ENCODE measurements at places on chromosomes 4 and X. TPM values are rescaled to one million over a fixed set of nuclear protein-coding genes. Genes with fewer than 3 reads are reported as not detected.

Gene TCP11X2
- total RNA-seq: not detected

Gene ADH1B
- total RNA-seq: 25.6 TPM

Gene CXCR3
- not detected for total RNA-seq

Gene CDX4
- not detected for total RNA-seq

Gene RRAGB
- total RNA-seq: 11.7 TPM

Gene TRIM75
- total RNA-seq: not detected

- no peak for DNase-seq
Measured at GRCh38 chr4:113273721-113274220, 224.3 kb downstream of the ANK2 start.

- peak; percentile 76 for DNase-seq
Measured at GRCh38 chrX:72121383-72121782, 10.3 kb downstream of the RTL5 start.

DNA sequence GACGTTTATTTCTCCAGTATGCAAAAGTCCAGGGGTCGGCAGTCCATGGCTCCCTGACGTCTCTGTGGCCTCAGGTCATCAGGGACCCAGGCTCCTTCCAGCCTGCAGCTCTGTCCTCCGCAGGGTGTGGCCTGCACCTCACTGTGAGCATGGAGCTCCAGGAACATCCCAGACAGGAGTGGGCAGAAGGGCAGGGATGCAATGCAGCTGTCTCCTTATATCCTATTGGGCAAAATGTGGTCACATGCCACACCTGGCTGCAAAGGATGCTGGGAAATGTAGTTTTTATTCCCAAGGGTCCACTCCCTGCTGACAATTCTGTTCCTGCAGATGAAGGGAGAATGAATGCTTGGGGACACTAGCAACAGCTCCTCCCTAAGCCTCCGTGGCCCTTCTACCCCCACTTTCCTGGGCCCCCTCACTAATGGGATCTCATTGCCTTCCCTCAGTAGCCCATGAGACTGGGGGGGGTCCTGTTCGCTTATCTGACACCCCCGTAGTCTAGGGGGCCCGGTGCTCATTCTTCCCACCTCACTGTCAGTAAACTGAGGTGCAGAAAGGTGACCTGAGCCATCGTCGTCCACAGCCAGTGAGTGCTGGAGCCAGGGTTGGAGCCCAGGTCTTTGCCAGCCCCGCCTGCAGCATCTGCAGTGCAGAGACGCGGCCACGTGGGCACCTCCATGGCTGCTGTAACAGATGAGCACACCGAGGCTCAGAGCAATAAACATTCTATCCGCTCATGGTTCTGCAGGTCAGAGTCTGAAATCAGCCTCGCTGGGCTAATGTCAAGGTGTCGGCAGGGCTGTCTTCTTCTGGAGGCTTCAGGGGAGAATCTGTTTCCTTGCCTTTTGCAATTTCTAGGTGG, 5.9 kb upstream of the GRPEL1 start:
- no peak for DNase-seq

DNA sequence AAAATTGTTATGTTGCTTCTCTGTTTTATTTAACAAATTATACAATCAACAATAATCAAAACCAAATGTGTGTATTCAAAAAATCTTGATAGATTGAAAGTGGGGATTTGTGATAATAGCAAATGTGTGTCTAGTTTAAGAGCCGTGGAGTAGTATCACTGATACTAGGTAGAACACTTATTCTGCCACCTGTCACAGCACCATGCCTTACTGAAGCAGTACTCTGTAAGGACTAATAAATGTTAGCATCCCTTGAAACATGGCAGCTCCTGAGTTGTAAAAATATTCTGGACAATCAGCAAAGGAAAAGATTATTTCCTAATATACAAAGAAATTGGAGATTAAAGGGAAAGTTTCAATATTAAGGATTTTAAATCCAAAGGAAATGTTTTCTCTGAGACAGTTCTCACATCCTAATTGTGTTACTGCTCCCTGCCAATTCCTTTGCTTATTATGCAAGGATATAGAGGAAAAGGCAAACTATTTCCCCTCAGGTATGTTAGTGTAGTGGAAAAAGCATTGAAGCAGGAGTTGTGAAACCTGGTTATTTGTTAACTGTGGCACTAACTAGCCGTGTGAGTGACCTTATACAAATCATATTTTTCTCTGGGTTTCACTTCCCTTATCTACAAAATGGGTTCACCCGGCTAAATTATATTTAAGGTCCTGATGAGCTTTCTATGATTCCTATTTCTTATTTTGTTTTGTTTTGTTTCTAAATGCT, 303.1 kb downstream of the ARHGAP24 start:
- DNase-seq: no peak

DNA sequence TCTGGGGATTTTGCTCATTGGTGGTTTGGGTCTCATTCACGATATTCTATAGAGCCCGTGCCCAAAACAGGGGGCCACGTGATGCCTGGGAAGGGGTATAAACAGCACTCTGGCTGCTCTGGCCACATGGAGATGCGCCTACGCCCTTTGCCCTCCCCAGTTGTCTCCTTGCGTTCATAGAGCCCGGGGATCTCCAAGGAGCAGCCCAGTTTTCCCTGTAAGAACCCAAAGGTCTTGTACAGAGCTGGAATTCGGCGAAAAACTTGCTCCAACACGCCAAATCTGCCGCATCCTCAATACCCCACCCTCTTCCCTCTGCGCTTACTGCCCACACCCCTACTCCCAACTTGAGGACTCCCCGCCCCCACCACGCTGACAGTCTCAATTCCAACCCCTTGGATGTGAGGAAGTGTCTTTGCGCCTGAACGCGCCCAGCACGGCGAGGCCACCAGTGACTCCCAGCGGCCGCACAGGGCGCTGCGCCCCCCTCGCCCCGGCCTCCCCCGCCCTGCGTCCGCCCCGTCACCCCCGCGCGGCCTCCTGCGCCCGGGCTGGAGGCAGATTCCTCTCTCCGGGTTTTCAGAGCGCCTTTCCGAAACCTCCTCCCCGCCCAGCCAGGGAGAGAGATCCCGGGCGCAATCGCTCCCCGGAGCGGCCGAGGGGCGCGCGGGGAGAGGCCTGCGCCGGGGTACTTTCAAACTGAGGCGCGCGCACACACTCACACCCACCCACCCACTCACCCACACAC, at the start of gene NHS:
TSS of gene NHS (plus strand) at position 582 of the 748 bp plus-strand sequence. CDS start 558 bp downstream, outside the sequence.
- peak; percentile 56 for DNase-seq

DNA sequence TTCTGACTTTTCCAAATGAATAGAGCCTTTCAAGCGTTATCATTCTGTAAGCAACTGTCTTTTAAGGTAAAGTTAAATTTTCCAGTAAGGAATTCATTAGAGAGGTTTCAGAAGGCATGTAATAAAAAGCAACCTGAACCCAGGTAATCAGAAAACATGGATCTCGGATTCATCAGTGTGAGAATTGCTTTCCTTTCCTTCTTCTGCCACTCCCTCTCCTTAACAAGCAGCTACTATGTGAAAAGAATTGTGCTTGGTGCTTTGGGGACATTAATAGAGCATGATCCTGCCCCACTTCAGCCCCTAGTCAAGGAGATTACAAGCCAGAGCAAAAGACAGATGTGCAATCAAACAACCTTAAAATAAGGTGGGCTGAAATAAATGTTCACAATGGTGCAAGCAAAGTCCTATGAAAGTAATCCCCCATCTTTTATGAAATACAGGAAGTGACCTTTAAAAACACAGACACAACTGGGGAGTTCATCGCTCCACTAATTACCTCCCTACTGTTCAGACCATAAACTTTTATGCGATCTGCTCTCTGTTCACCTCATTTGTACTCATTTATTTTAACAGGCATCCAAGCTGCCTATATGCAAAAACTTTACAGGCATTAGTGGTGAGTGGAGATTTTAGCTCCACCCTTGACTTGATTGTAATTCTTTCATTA, 122.9 kb upstream of the RASGEF1B start:
- no peak for DNase-seq

DNA sequence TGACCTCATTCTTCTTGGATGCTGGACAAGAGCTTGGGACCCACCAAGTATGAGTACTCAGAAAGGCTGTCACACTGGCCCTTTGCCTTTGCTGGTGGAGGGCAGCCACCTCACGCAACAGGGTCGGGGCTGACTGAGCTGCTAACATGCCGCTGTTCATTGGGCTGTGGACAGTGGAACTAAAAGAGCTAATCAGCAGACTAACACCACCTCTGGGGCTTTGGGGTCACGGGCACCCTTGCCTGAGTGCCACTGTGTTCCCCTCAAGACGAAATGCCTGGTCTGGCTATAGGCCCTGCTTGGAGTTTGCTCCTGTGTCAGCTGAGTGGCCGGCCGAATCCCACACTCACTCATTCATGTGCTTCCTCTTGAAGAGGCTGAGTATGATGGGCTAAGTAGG, 559.6 kb downstream of the SPRY1 start:
- peak; percentile 14 for DNase-seq

GRCh38 chrX:54415534-54416350, 24.5 kb upstream of the TSR2 start:
- DNase-seq: no peak

DNA sequence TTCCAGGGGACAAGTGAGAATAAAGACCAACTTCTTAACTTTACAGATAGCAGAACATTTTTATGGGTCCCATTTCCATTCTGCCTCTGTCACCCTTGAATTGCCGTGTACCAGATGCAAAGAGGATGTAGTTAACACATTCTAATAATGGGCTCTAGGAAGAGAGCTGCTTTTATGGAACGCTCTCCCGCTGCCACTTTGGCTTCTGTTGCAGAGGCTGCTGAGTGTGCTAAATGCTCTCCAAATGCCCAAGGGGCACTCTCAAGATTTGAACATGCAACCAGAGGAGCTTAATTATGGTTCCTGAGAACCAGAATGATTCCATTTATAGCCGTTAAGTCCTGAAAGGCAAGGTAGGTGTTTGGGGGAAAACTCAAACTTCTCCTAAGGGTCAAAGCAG, 28.1 kb upstream of the GPC3 start:
- DNase-seq: no peak

DNA sequence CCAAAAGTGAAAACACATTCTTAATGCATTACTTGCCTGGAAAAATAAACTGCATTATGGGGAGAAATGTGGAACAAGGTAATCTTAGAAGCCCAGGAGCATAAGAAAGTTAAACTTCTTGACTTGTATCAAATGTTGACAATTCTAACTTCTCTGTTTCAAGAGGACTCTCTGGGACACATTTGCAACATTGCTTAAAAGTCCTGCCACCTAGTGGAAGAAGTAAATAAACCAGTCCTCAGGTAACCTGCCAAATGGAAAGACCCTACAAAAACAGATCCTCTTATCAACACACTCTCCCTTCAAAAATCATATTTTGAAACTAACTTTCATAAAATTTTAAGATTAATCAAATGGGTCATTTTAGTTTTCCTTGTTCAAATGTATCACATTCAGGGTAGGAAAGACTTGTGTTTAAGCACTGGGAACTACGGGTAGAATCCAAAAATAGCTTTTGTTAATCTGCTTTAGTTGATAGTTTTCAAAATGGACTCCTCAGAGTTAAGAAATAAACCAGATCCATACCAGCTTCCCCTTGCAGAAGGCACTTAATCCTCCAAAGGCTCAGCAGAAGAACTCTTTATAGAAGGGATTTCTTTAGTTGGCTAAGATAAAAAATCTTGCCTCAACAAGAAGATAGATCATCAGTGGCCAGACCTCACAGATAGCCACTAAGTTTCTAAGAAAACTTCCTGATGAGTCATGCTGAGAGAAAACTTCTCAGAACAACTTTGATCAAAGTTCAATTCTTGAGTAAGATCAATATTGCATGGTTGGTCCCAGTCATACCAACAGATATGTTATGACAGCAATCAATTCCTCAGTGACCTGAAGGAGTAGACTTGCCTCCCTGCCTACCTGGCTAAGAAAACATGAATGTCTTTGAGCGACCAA, 141.7 kb downstream of the HHIP start:
- no peak for DNase-seq

DNA sequence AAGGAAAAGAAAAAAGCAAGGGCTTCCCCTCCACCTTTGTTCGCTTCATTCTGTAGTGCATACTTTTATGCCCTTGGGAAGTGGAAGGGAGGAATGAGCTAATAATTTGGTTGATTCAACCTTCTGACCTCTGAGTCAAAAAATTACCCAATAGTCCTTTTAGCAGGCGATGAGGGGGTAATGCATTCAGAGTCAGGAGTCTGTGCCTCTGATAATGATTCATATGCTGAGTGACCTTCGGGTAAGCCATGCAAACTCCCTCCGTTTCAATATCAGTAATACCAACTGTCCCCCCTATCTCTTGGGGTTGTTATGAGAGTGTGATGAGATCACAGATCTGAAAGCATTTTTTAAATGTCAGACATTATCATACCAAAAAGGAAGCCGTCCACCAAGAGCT, 41.6 kb upstream of the ACSL4 start:
- DNase-seq: no peak

DNA sequence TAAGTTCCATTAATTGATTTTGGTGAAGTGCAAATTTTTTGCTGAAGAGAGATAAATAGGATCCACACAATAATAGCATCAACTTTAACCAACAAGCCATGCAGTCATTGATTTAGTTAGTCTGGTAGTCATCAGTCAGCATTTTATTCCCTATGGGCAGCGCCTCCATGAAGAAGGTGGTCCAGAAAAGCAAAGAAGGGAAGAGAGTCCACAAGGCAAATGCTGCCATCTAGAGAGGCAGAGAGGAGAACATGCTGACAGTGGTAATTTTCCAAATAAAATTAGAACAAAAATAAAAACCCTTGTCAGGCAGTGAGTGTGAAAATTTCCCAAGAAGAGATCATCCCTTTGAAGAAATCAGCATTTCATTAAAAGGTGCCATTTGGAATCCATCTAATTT, 366.7 kb upstream of the FAM241A start:
- no peak for DNase-seq

DNA sequence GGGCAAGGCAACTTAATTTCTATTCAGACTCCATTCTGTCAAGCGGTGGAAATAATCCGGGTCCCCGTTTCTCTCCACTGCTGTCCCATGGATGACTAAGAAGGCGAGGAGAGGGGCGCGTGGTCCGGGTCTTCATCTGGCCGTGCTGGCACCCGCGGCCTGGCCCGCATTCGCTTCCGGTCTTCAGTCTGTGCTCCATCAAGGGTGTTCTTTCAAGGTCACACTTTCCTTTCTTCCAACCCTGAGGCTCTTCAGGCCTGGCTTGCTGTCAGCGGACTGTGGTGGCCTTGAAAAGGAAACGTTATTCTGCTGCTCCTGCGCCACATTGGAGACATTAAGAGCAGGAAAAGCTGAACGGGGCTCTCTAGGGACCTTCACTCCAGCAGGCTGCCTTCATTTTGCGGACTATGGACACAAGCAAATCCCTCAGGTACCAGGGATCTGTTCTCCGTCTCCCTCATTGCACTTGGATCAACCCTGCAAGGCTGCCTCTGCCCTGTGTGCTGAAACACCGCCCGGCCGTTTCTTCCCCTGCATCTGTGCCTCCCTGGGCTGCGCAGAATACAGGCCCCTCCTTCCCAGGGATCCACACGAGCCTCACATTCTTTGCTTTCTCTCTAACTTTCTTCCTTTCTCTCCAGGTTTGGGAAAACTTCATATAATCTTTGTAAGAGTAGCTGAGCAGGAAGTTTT, 5.7 kb upstream of the SLC25A4 start:
- peak; percentile 38 for DNase-seq

All from heart right ventricle (tissue), 16 donors.